ENCODE measurements at places on chromosomes 16 and 17.

DNA sequence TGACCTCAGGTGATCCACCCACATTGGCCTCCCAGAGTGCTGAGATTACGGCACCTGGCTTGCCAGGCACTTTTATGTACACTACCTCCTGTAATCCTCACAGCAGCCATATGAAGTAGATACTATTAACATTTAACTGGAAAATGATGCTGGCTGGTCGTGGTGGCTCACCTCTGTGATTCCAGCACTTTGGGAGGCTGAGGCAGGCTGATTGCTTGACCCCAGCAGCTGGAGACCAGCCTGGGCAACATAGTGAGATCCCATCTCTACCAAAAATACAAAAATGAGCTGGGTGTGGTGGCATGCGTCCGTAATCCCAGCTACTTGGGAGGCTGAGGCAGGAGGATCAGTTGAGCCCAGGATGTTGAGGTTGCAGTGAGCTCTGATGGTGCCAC lies 2.0 kb upstream of the MAPK3 start:
- no peak for DNase-seq

GRCh38 chr16:89855301-89855945 lies 18.0 kb upstream of the TCF25 start:
- DNase-seq: no peak

DNA sequence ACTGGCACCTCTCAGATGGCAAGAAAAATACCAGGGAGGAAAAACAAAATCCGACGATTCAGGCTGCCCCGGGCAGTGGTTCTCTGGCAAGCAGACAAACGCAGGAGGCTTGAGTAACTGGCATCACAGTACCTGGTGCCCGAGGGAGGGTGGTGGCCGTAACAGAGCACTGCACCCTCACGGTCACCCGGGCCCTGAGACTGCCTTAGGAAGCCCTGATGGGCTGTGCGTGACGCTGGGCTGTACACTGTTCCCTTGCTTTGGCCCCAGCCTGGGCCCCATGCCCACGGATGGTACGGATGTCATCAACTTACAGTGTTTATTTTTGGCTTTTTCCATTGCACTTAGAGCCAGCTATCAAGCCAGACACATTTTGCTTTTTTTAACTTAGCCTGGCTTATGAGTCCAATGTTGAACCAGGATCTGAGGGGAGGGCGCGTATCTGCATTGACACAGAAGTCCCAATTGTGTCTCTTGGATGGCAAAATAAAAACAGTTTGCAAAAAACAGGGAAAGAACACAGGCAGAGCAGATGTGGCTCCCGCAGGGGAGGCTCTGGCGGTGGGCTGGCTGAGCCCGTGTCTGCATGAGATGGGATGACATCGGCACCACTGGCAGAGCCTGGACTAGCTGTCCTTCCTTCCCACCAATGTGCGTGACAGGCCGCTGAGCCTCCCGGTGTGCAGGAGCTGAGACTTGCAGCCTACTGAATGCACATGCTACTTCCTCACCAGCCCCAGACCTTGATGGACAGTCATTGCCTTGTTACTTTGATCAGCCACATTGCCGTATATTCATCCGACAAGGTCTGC lies 287.7 kb downstream of the FOXL1 start:
- DNase-seq: no peak

GRCh38 chr16:70649300-70649699 lies 2.9 kb downstream of the IL34 start:
- no peak for DNase-seq

DNA sequence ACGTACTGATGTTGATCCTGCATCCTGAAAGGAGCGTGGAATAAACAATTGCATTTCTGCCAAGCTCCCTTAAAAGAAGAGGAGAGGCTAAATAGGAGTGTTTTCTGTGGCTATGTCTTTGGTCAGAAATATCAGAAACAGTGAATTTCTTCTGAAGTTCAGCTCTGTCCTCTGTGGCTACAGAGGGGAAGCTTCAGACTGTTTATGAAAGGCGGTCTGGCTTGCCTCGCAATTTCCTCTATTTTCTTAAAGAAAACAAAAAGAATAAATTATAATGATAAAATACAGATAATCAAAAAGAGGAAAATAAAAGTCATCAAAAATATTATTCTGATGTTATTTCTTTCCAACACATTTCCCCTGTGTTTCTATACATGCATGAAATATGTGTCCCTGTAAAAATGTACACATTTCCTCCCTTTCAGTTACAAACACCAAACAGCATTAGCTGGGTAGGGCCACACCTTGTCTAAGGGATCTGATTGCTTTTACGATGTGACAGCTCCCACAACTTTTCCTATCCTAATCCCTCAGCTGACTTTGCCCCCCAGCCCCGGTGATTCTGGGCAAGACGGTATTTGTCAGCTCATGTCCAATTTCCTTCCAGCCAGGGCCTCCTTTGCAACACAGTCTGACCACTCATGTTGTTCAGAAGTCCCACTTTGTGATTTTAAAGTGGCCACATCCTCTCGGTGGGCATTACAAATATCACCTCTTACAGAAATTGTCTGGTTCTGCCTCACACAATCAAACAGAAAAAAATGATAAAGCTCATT lies 439.0 kb downstream of the HS3ST3B1 start:
- DNase-seq: no peak

DNA sequence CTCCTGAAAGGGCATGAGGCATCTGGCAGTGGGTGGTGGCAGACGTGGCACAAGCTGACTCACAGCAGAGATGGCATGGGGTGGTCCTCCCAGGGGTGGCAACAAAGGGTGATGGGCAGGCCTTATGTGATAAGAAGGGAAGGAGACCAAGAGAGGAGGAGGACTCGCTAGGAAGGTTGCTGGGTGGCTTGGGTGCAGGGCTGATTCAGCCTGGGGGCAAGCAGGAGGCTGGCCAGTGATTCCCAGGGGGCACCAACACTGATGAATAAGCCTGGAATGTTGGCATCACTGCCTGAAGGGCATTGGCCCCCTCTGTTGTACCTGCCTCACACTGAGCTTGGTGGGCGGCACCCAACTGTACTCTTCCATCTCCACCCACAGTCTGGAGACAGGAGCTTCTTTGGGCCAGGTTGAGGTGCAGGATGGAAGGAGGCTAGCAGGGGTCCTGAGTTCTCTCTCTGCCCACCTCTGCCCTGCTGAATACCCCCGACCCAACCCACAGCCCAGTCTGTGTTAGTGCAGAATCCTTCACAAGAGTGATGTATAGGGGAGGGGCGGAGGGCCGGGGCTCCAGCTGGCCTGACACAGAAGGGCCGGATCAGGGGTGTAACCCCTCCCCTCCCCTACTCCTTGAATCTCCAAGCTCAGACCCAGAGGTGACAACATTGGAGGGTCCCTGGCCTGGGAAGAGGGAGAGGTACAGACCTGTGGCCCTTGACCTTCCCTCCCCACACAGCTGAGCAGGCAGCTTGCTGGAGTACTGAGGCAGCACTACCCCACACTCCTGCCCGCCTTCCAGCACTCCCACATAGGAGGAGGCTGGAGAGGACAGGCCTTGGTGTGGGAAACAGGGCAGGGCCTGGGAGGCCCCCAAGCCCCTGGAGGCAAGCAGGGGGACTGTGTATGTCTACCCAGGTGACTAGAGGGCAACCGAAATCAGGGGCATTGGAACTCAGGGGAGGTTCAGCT lies 2.6 kb downstream of the STAC2 start:
- no peak for DNase-seq

DNA sequence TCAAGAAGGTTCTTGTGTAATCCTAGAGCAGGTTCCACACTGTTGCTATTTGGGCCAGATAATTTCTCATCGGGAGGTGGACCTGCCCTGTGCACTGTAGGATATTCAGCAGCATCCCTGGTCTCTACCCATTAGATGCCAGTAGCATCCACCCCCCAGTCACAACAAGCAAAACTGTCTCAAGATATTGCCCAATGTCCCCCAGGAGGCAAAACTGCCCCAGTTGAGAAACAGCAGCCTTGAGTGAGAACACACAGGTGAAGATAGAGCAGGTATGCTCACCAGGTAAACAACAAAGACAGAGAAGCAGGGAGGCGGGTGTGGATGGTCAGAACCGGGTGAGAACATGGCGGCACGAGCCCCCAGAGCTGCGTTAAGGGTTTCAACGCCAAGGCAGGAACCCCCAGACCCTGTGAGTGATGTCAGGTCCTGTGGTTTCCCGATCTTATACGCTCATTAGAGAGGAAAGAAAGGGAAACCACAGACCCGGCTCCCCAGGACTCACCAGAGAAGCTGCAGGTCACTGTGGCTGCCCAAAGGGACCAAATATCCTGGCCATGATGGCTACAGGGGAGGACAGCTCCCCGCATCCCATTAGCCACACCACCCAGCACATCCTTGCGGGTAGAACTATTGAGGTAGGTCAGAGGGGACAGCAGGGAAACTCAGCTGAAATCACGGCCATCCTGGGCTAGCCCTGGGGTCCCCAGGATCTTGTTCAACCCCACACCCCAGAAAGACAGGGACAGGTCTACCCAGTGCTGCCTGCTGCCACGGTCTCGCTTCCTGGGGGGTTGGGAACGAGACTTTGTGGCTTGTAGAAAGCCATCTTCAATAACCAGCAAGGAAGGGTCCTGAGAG lies 21.2 kb downstream of the CDC42EP4 start:
- no peak for DNase-seq

DNA sequence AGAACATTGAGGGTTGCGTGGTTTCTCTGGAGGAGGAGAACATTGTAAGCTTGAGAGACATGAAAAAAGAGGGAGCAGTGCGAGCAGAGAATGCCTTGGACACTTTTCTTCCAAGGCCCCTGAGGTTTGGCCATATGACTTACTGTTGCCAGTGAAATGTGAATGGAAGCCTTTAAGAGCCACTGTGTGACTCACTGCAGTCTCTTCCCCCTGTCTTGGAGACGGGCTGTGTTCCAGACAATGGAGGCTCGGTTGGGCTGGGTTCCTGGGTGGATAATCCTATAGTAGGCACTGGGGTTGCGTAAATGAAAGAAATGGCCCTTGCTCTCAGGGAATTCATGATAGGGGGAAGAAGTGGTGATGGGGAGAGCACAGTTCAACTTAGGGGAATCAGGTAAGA lies 75.5 kb downstream of the SHISA9 start:
- no peak for DNase-seq

- no peak for DNase-seq
Measured at GRCh38 chr17:42310787-42311215, 22.5 kb downstream of the STAT5A start.

DNA sequence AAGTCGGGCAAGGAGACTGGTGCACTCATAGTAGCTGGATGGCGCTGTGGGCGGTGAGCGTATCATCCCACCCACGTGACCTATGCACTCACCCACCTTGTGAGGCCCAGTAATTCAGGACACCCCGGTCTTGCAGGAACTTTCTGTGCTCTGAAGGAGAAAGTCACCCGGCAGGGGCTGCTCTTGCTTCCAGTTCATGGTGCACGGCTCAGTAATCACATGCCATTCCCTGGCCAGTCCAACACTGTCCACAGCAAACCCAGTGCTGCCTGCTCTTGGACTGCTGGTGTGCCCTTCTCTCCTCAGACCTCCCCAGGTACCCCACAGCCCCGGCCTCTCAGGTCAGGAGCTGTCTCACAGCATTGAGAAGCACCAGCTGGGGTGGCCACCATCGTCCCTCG lies 16.4 kb upstream of the RHBDF2 start:
- DNase-seq: no peak
